CD4-positive, alpha-beta memory T cell (primary cell): ENCODE measurements at places on chromosomes 3 and 15. TPM values are rescaled to one million over a fixed set of nuclear protein-coding genes. Genes with fewer than 3 reads are reported as not detected.

Gene ATP8B4
- total RNA-seq, result 0.67 TPM

Gene GOLGA6L26
- not detected for total RNA-seq

Gene ATP13A5
- total RNA-seq, result not detected

DNA sequence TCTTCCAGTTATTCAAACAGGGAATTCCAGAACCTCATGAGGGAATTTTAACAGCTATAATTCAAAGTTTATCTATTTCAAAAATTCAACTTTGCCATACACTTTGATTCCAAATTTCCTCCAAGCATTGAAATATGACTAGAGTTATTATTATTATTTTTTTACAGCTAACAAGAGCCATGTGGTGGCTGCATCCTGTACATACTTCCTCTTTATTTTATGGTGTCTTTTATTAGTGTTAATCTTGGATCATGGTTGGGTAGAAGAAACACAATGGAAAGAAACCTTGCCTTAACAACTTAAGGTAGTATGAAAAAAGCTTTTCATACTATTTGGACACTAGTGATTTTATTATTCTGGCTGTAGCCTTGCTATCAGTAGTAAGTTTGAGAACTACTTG lies 52.7 kb downstream of the TFG start:
- no peak for DNase-seq

DNA sequence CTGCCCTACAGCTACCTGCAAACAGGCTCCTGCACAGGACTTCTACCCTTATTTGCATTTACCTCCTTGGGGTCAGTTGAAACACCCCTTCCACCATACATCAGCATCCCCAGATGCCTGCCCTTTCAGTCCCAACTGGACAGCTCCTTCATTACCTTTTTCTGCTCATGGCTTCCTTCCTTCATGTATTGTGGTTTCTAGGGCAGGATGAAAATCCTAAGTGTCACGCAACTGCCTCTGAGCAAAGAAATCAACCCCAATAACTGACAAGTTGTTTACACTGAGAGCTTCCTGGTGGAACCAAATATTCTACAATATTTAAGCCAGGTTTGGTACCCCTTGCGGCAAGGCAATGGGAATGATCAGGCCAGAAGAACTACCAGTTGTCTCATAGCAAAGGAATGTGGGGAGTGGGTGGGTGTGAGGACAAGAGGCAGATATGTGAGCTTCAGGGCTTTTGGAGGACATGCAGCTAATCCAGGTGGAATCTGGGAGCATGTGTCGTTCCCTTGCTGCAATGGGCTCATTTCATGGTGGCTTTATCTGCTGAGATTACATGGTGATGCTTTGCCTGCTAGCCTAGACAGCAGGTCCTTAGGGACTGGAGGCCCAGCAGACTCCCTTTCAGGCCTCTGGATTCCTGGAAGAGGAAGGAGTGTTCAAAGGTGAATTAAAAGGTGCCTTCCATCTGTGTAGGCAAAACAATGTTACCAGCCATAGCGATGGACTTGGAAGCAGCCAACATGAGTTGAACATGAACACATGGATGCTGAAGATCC lies 34.9 kb downstream of the PPCDC start:
- no peak for DNase-seq

DNA sequence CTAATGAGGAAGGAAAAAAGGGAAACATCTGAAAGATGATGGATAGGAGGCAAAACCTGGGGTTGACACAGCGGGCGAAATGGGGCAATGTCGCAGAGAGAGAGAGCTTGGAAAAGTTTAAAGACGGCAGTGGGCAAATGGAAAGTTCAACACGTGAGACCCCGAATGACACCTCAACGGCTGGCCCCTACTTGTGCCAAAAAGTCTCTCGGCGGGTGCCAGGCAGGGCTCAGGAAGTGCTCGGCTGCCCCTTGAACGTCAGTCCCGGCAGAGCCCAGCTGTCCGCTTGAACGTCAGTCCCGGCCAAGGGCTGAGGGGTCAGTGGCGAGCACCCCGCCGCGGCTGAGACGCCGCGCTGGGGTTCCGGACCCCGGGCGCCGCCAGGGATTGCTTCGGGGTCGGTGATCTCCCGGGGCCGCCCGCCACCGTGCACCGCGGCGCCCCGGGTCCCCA lies 658 bp downstream of the EOGT start:
- DNase-seq, result no peak

DNA sequence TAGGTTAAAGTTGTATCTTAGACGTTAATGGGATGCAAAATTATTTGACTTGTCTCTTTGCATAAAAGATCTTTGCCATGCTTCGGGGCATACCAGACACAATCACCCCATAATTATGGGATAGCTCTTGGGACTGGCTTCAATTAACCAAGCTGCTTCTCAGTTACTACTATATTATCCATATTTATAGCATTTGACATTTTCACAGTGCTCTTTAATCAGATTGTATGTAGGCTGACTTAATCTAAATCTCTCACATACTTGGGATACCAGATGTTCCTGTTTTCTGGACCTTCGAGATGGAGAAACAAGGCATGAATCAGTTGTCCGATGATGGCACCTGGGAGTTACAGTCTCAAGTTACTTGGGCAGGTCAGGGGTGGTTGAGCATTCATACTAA lies 27.2 kb upstream of the ABHD17C start:
- no peak for DNase-seq
